T follicular helper cell (primary cell): ENCODE measurements at places on chromosomes 3 and 15.

DNA sequence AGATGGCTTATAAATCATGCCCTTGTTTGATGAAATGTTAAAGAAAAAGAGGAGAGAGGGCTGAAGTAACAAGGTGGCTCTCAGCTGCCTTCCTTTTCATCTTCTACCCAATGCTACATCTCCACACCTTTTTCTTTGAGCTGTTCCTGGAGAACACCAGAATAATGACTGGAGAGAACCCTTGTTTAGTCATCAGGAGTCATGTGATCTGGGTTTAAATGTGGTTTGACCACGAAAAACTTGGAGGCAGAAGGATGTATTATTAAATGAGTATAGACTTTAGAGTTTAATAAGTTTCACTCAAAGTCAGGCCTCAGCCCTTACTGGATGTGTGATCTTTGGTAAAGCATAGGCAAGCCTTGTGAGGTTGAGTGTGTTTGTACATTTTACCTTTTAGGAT is 230.3 kb upstream of the TBL1XR1 start:
- DNase-seq, result no peak

GRCh38 chr15:81942157-81942556 is 103.7 kb downstream of the MEX3B start:
- DNase-seq, result no peak

DNA sequence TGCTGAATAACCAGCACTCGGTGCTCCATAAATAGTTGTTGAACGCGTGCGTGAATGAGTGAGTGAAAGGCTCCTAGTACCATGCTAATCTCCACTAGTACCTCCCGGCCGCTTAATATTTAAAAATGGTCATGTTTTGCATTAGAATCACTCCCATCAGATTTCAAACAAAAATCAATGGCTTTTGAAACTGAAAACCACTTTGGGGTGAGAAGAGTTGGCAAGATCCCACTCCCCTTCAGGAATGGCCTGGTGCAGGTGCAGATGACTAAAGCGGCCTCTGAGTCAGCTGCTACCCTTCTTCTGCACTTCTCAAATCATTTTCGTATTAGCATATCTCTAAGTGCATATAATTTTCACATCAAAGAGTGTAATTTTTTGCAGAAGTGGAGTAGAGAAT is 425.3 kb upstream of the PROK2 start:
- DNase-seq, result no peak

DNA sequence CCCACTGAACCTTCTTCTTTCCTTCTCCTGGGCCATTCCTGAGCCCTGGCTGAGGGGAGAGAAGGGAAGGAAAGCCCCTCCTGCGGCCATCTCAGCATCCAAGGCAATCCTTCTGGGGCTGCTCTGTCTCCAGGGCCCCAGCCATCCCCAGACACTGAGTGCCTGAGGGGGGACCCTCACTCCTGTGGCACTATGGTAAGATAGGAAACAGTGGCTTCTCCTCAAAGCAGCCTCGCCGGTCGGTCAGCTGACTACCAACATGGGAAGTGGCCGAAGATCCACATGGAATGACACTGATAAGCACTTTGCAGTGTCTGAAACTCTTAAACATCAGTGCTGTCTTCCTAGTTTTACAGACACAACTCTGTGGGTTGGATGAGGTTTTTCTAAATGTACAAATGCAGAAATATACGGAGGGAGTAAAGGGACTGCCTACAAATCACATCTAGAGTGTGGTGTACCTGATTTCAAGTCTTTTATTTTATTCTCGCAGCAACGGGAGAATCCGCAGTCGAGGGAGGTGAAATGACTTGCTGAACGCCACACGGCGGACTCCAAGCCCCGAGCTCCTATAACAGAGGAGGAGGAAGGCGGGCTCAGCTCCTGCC is 973 bp upstream of the ITPKA start:
- DNase-seq, result no peak

GRCh38 chr15:39946862-39947261 is 12.9 kb downstream of the EIF2AK4 start:
- no peak for DNase-seq

- DNase-seq, result no peak
Measured at GRCh38 chr15:58934114-58934447, 602 bp upstream of the SLTM start.

DNA sequence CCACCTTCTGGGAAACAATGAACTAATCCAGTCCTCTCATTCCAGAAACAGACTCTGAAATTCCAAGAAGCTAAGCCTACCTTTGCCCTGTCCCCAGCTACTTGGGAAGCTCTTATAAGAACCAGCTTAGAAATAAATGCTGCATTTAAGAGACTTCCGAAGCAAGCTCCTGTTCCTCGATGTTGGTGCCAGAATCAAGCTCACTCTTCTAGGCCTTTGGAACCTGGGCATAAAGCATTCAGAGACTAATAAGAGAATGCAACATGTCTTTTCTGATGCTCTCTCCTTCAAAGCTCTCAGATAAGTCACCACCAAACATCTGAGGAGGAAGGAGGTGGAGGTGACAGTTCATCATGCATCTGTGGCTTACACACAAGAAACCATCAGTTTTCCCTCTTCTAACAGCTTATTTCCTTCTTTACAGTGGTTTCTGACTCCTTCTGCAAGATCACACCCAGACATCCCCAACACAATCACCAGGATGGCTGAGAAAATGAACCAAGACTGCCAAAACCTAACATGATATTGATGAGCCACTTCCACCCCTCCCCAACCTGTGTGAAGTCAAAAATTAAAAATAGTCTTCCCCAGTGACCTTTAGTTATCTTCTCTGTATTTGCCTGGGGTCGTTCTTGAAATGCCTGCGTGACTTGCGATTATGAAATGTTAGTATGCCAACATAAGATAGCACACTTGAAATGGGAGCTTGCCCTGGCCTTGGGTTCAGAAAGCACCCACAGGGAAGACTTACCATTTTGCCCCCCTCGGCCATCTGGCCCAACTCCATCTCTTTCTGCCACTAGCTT is 11.5 kb downstream of the ARHGEF3 start:
- no peak for DNase-seq

DNA sequence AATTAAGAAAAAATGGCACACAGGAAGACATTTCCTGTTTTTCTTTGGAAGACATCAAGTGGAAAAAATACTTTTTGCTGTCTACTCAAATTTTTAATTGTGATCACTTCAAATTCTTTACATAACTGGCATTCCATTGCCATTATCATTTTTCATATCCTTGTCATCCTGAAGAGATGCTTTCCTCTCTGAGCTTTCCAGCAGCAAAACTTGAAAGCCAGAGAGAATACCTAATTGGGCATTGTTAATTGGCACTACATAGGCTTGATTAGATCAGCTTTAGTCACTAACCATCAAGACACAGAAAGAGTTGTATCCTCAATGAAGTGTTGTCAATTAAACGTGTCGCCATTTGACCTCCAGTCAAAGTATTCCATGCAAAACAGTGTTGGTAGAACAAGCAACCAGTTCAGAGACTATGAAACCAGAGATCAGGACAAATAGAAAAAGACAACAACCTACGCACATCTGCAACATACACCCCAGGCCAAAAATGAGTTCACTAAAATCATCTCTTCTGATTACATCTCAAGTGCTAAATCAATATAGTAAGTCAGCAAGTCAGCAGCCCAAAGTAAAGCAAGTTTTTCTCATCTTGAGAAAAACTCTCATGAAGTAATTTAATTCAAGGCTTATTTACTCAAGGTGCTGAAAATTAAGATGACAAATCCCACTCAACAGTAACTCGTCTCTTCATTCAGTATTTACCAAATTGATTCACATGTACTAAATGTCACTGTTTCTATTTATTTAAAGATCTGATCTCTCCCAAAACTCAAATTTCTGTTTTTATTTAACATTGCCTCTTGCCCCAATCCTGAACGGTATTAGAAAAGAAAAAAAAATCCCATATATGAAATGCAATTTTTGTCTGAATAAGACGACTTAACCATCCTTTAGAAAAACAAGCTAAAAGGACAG is 123.0 kb downstream of the SUCLG2 start:
- DNase-seq, result no peak

GRCh38 chr15:40065166-40065565 is 26.2 kb upstream of the SRP14 start:
- DNase-seq, result no peak

- no peak for DNase-seq
Measured at GRCh38 chr3:177084616-177085015, 112.7 kb downstream of the TBL1XR1 start.

DNA sequence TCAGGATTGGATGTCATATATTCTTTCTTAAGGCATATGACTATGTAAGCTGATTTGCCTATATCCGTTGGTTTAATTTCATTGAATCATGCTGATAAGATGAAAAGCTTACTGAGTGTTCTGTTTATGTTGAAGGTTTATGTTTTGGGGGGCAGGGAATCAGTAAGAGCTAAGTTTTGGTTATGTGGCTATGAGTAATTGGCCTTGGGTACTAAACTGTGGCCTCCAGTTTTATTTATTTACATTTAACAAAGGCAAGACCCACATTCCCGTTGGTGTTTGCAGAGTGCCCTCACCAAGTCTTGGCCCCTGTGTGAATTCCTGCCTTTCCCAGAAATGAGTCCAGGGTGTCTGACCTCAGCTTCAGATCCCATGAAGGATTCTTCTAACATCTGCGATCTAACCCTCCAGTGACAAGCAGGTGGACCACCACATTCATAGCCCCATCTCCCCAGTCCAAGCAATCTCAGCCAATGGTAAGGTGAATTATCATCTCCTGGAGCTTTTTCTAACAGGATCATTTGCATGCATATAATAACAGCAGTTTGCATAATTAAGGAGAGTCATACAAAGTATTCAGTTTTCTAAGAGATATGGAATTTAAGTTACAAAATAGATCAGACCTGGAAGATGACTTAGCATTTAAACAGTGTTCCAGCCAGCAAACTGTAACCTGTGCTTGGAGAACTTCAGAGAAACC is 27.4 kb downstream of the GLDN start:
- DNase-seq, result no peak

- DNase-seq, result no peak
Measured at GRCh38 chr3:155617346-155617925, 127.4 kb downstream of the PLCH1 start.

GRCh38 chr3:124577494-124578167 is 152.6 kb upstream of the UMPS start:
- no peak for DNase-seq

DNA sequence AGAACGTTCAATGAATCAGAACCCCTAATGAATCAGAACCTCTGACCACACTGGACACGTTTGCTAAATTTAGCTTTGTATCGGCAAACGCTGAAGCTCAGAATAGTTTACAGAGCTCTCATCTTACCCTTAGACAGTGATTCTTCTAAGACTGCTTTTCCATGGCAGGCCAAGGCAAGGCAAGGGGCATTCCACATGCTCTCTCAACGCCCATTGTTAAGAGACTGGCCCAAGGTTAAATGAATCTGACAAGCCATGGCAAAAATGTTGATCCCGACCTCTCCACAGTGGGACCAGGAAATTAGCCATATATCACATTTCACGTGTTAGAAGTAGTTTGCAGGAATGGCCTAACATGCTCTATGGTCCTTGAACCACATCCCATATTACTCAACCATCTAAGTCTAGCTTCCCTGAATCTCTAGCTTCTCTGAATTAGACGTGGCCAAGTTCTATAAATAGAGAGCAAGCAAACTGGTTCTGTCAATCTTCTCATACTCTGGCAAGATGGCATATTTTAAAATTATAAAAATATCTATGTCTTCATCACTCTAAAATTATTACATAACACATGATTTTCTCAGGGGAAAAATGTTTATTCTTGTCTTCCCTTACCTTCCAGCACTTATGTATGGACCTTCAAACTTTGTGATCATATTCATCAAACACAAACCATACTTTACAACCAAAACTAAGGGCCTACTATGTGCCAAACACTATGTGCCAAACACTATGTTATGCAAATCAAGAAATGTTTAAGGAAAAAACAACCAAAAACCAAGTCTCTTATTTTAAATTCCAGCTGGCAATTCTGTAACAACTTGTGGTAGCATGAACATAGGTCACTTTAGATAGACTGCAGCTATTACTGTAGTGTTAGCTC is 54.3 kb downstream of the AAGAB start:
- no peak for DNase-seq

- DNase-seq, result no peak
Measured at GRCh38 chr3:196163212-196163611, 48.0 kb downstream of the ZDHHC19 start.

DNA sequence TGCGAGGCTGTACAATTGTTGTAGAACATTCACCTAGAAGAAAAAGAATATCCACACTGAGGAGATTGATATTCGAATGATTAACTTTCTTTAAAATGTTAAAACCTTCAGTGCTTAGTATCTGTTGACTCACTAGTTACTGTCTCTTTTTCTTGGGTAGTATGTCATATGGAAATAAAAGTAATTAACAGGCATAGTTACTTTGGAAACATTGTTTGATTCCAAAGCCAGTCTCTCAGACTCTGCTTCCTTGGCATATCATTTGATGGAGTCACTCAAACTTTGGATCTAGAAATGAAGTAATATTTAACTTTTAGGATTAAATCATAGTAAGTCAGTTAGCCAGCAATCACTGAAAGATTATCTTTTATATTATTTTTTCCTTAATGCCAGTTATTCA is 63.4 kb downstream of the MAP2K5 start:
- no peak for DNase-seq

DNA sequence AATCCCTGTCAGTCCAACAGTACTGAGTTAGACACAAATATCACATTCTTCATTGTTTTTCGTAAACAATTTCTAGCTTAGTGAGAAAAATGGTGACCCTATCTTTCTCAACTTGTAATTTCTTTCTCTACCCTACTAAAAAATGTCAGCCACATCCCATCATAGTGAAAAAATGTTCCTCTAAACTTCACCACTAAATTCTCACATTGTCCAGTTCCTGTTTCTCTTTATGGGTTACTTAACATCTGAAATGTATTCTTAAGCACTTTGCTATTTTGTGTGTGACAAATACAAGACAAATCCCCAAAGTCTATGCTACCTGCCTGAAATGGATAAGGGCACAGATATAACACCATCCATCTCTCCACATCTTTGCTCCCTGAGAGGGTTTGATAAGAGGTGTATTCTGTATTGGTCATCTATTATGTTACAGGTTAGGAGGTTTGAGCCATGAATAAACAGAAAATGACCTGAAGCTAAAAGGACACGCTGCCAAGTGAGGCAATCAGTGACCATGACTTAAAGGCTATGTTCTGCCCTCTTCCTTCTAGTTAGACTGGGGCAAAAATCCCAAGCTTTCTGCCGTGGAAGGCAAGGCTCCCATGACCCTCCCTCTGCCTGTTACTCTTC is 118.2 kb downstream of the GADL1 start:
- DNase-seq, result no peak

GRCh38 chr3:10955711-10956453 is 36.7 kb upstream of the SLC6A1 start:
- DNase-seq, result no peak
